Fibroblast of mammary gland (primary cell): ENCODE measurements at places on chromosomes 6 and 20.

DNA sequence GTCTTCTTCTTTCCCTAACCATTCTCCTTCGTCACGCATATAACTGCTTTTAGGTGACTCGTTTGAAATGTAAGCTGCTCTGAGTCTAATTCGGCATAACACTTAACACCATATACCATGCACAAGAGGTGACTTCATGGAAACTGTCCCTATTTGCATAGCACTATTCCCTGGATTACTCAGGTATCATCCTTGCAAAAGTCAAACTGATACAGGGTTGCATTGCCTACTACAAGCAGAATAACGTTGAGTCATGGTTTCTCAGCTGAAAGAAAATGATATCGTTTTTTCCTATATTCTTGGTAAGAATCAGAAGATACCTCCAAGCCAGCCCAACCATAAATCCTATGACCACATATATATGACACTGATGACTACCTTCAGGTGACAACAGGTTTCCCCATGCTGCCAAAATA is 227.5 kb downstream of the ATXN1 start:
- DNase-seq, result no peak

DNA sequence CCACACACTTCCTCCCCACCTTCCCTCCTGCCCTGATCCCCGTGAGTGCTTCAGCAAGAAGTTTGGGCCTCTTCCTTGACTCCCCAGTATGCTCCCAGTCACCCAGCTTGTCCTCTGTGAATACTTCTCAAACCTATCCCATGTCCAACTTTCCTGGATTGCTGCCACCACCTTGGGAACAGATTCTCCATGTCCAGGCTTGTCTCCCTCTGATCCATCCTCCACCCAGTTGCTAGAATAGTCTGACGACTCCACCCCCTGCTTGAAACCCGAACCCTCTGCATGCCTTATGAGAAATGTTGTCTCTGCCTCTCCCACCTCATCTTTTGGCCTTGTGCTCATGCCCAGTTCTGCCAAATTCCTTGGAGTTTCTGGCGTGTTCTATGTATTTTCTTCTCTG is 108.0 kb downstream of the PPP1R14C start:
- peak; percentile 73 for DNase-seq

GRCh38 chr20:25047766-25048165 is 10.2 kb downstream of the ACSS1 start:
- no peak for DNase-seq

- DNase-seq, result no peak
Measured at GRCh38 chr6:110689275-110689935, 125.9 kb downstream of the CDK19 start.

GRCh38 chr6:84107495-84107894 is 73.9 kb downstream of the MRAP2 start:
- no peak for DNase-seq

DNA sequence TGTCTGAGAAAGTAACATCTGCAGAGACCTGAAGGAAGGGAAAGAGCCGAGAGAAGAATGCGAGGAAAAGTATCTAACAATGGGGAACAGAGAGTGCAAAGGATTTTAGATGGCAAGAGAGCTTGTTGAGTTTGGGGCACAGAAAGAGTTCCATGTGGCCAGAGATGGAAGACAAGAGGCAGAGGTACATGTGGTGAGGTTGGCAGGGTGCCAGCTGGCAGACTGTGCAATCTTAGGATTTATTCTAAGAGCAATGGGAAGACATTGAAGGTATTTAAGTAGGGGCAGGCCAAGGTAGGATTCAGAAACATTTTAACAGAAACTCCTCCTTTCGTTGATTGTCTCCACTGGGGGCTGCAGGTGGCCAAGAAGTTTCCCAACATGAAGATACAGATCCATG is 20.4 kb upstream of the LBP start:
- no peak for DNase-seq

DNA sequence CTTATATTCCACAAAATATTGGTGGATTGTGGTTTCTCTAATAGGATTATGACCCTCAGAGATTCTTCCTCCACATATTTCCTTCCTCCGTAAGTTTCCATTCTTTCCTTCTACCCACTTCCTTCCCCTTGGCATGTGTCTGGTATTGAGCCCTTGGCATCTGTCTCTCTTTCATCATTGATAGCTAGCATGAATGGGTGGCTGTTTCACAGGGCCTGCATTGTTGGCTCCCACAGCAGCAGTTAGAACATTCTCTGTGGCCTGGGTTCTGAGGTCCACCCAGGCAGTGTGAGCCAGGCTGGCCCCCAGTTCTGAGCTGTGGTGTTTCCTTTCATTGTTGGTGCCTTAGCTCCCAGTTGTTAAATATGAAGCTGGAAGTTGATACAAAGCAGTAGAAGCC is 125.3 kb downstream of the ANKS1A start:
- no peak for DNase-seq

DNA sequence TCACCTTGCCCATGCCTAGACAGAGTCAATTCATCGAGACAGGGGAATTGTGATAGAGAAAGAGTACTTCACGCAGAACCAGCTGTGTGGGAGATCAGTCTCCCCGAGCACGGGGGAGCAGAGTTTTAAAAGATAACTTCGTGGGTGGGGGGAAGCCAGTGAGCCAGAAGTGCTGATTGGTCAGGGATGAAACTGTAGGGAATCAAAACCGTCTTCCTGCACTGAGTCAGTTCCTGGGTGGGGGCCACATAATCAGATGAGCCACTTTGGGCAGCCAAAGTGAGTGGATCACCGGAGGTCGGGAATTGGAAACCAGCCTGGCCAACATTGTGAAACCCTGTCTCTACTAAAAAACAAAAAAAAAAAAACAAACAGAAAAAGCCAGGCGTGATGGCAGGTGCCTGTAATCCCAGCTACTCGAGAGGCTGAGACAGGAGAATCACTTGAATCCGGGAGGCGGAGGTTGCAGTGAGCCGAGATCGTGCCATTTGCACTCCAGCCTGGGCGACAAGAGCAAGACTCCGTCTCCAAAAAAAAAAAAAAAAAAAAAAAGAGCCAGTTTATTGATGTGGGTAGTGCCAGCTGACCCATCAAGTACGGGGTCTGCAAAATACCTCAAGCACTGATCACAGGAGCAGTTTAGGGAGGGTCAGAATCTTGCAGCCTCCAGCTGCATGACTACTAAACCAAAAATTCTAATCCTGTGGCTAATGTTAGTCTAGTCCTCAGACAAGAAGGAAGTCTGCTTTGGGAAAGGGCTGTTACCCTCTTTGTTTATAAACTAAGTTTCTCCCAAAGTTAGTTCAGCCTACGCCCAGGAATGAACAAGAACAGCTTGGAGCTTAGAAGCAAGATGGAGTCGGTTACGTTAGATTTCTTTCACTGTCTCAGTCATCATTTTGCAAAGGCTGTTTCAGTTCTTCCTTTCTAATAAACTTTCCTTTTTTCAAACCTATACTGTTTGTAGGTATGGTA is 3.9 kb upstream of the TRIM39 start:
- DNase-seq, result peak; percentile 87

GRCh38 chr6:170035901-170036304 is 255.0 kb downstream of the DLL1 start:
- DNase-seq, result no peak

GRCh38 chr20:665276-665675 is 10.3 kb downstream of the SCRT2 start:
- DNase-seq, result no peak

GRCh38 chr6:42781546-42781795 is 381 bp upstream of the BICRAL start:
- DNase-seq, result peak; percentile 39

- no peak for DNase-seq
Measured at GRCh38 chr6:170423814-170424603, 117.5 kb downstream of the FAM120B start.

DNA sequence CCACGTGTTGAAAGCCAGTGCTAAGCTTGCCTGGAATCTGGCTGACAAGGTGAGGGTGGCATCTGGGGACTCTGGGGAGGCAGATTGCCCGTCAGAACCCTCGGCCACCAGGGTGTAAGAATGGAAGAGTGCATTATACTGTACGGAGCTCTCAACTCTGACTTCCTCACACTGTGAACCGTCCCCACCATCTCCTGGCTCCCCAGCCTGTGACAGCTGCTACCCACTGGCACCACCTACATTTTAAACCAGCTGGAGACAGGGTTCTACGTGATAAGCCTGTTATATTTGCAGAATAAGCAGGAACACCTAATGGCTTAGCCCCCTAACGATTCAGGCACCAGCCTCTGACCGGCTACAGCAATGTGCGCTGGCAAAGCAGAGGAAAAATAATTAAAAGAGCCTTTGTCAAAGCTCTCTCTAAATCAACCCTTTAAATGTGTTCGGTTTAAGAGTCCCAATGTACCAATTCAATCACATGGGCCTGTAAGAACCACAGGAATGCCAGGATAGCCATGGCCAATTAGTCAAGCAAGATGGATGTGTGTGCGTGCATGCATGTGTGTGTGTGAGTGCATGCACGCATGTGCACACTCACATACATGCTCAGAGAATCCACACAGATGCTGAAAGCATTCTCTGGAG is 89.1 kb upstream of the TAB2 start:
- no peak for DNase-seq

GRCh38 chr6:1821513-1822183 is 211.9 kb downstream of the FOXC1 start:
- DNase-seq, result peak; percentile 65

- DNase-seq, result no peak
Measured at GRCh38 chr6:160393891-160394653, 45.9 kb downstream of the SLC22A3 start.

DNA sequence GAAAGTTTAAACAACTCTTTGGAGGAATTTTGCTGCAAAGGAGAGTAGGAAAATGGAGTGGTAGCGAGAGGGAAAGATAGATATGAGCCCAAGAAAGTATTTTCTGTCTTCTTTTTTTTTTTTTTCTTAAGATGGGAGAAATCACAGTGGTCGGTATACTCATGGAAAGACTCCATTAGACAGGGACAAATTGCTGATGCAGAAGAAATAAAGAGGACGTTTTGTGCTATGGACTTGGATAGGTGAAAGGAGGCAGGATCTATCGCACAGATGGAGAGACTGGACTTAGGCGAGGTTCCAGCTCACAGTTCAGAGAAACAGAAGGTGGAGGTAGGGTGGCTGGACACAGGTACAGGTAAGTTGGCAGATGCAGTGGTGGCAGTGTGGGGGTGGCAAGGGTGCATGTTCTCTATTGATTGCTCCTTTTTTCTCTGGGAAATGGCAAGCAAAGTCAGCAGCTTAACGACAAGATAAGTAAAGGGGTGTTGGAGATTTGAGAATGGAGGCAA is 44.2 kb upstream of the ARMC2 start:
- DNase-seq, result no peak

GRCh38 chr20:2867081-2867864 is 6.0 kb upstream of the PTPRA start:
- no peak for DNase-seq

DNA sequence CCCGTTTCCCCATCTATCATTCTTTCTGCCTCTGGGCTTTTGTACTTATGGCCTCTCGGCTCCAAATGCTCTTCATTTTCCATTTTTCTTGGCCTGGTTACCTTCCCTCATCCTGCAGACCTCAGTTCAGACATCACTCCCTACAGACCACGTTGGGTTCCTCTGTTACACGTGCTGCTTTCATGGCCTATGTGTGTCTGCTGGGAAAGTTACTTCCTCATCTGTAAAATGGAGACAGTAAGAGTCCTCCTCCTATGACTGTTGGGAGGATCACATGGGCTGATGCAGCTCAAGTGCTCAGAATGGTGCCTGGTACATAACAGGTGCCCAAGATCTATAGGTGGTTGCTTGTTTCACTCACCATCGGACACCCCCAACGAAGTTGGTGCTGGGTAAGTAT is 13.5 kb downstream of the KCNK17 start:
- DNase-seq, result no peak

DNA sequence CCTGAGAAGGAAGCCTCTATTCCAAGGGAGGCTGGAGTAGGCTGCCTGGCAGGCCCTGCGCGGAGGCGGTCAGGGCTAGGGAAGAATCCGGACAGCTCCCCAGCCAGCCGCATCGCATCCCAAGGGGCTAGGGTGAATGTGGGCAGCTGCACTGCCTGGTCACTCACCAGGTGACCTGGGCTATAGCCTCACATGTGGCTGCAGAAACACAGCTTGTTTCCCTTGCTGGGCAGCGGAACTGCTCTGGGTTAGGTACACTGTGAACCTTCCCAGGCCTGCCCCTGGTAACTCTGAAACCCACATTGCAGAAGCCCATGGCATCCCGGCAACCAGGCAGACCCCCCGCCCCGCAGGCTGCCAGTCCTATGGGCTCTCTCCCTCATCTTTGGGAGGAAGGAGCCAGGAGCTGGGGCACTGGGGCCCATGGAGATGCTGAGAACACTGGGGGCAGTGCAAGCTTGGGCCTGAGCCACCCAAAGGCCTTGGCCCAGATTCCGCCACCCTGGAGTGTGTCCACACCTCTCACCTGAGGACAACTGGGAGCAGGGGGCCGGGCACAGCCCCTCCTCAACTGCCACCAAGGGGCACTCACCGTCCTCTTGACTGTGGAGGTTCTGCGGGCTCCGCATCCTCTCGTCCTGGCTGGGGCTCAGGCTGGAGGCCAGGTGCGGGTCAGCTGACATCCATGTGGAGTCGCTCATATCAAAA is 111.0 kb downstream of the NOL4L start:
- peak; percentile 35 for DNase-seq

GRCh38 chr6:19169366-19169765 is 667.8 kb upstream of the ID4 start:
- no peak for DNase-seq

- peak; percentile 33 for DNase-seq
Measured at GRCh38 chr6:123316733-123317323, 319.9 kb downstream of the TRDN start.

DNA sequence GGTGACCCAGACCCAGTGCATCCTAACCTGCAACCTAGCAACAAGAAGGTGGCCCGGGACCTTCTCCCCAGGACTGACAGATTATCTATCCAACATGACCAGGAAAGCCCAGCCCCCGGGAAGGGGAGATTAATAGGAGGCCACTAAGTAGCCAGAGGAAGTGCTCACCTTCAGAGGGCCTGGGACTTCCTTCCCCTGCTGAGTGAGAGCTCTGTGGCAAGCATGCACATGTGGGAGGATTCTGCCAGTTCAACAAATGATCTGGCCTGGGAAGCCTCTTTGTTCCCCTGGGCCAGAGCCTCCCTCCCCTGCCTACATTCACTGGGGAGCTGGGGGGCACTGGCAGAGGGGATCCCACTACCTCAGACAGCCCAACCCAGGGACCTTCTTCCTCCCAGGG is 39.6 kb downstream of the SHLD1 start:
- DNase-seq, result no peak

DNA sequence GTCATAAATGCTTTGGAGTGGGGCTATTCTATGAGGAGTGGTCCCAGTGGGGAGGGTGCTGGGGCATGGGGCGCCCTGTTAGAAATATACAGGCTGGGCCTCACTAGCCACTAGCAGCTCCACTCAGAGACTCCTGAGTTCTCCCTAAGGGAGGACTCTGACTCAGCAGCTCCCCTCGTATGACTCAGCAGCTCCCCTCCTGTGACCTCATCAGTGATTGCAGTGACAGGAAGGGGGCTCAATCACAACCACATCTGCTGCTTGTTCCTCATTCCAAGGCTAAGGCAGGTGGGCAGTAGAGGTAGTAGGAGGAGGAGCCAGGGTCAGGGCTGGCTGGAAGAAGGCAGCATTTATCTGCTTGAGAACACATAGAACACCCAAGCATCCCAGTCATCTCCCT is 73.7 kb downstream of the PRND start:
- peak; percentile 86 for DNase-seq
